ENCODE measurements at places on chromosomes 16 and 17.

GRCh38 chr16:89031715-89032659 lies 55.0 kb upstream of the CBFA2T3 start:
- DNase-seq, result no peak

DNA sequence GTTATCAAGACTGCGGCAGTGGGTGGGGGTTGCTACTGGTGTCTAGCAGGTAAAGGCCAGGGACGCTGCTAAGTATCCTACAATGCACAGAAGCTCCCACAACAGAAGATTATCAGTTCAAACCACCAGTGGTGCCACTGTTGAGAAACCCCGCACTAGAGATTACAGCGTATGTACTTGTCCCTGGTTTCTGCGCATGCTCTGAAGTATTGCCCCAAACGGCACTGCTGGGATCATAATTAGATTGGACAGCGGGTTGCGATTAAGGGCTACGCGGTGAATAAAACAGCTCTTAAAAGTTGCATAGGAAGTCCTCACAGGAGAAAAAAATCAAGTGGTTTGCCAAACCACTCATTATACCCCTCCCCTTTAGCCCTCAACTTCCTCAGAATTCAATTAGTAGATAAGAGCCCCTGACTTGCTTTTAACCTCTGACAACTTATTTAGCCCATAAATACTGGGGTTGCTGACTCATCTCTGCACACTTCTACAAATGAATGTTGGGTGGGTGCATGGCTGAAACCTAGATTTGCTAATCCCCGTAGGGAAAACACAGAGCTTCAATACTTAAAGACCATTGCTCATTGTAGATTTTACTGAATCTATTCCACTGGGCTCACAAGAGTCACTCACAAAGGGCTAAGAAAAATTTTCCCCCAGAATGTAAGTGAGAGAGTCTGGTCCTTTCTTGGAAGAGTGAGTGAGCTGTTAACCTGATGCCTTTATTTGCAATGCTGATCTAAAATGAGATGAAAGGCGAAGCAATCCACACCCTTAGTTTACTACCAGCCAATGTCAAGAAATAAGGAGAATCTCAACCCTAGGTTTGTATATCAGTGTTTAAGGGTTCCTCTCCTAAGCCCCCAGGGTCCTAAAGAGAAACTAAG lies 91.8 kb downstream of the RGS9 start:
- no peak for DNase-seq

DNA sequence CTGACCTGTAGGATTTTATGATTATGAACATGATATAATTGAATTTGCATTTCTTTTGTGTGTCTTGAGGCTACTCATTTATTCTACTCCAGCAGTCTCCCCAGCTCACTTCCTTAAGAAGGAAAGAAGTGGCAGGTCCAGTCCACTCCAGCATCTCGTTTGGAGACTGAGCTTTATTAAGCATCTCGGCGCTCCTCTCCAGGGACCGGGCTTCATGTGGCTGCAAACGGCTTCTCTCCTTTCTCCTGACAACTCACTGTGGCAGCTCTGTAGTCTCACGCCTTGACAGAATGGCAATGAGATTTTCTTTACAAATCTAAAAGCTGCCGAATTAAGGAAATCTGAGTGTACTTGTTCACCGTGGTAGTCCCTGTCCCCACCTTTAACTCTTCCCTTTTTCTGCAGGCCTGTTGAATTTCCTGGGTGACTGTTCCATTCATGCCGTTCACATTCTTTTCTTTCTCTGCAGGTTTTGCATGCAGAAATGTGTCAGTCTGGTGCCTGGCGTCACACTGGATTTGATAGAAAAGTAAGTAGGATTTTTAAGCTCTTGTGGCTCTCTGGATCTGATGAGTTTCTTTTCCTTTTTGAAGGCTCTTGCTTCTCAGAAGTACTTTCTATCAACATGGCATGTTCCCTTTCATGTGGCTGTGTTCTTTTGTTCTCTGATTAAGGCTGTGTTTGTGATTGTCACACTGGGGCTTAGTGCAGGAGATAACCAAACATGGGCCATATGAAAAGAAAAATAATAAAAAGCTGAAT lies 200.5 kb upstream of the CHMP6 start:
- DNase-seq, result no peak

DNA sequence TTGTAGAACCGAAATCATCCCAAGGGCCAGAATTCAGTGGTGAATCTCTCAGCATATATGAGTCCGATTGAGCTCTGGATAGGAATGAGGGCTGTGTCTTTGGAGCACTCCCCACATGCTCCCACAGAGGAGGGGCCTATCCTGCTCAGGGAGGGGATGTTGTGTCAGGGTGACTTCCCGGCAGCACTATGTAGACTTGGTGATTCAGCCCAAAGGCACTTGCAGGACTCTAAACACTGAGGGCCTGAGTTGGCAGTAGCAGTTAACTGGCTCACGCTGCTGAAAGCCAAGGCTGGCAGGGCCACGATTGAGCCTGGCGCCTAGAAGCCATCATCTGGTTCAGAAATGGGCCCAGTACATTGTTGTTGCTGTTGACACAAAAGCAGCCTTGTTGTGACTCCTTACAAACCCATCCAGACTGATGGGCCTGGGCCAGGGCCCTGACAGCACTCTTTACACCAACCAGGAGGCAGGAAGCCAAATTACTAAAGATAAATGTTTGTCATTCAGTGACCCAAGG lies 31.9 kb downstream of the NMT1 start:
- peak; percentile 47 for DNase-seq

- DNase-seq, result no peak
Measured at GRCh38 chr16:5070431-5071186, 1.0 kb upstream of the ALG1 start.

DNA sequence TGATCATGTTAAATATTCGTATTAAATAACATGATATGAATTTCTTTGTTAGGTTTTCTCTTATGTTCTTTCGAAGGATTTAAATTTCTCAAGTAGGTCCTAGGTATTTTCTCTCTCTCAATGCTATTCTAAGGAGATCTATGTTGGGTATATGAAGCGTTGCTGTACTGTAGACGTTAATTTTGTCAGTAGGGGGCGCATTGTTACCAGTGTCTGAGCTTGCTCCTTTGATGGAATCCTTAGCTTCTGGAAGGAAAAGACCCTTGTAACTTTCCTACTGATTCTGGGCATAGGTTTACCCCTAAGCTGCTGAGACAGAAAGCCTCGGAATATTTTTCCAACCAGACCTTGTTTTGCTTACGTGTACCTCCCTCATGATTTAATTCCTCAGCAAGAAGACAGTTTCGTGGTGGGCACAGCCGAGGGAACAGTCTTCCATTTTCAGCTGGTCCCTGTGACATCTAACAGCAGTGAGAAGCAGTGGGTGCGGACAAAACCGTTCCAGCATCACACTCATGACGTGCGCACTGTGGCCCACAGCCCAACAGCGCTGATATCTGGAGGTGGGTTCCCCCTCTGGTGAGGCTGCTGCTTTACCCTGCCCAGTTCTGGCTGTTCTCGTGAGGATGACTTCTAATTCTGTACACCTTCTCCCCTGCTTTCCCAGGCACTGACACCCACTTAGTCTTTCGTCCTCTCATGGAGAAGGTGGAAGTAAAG lies 17.9 kb downstream of the UTP4 start:
- DNase-seq, result peak; percentile 27

GRCh38 chr17:65885541-65886312 lies 306.2 kb downstream of the CEP112 start:
- DNase-seq, result no peak

All from NCI-H2029 treated with DMSO at 0.1 percent for 48 hours (cell line).